Panc1 (cell line): ENCODE measurements at places on chromosomes 7 and 10.

DNA sequence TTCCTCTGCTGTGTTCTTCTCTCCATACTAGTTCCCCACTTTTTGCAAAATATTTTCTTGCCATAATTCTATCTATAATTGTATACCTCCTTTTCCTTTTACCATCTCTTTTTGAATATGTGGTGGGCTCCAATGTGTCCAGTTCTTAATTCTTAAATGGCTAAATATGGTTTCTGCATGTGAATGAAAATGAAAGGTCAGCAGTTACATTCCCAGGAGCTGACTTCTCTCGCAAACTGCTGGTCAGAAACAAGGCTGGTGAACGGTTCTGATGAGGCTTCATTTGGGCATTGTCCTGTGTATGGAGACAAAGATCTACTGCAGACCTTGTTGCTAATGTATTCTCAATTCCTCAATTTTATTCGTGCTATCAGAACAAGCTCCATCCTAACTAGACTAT is 309.2 kb downstream of the SNX13 start:
- no peaks in the 10 kb centered on the region for H3K4me1 ChIP-seq
- no peaks in the 10 kb centered on the region for H3K36me3 ChIP-seq
- DNase-seq, result no peak
- H3K27ac ChIP-seq, result no peak overlapping the region
- no peaks in the 10 kb centered on the region for H3K27me3 ChIP-seq

- H3K27ac ChIP-seq, result no peak overlapping the region
- H3K4me1 ChIP-seq, result no peaks in the 10 kb centered on the region
- no peak for DNase-seq
- H3K27me3 ChIP-seq, result no peaks in the 10 kb centered on the region
- no peaks in the 10 kb centered on the region for H3K36me3 ChIP-seq
- H3K4me3 ChIP-seq, result no peak overlapping the region
These were observed 204.3 kb downstream of the ARHGAP12 start for GRCh38 chr10:31724296-31724695.

DNA sequence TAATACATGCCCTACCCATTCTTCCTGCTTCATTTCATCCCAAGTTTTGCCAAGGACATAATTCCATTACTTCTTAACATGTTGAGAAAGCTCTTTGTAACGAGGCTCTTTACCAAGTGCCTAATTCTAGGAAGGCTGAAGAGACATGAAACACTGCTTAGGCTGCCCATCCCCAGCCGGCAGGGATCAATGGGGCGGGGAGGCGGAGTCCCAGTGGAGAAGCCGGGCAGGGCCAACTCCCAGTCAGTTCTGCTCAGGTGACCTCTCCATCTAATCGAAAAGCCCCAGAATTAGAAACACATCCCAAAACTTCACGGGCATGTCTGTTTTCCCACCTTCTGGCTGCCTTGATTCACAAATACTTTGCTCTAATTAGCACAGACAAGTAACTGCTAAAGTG is 89.5 kb upstream of the LYZL1 start:
- no peaks in the 10 kb centered on the region for H3K27me3 ChIP-seq
- H3K27ac ChIP-seq, result no peak overlapping the region
- DNase-seq, result no peak
- H3K36me3 ChIP-seq, result no peaks in the 10 kb centered on the region
- H3K4me1 ChIP-seq, result no peaks in the 10 kb centered on the region

GRCh38 chr10:100683545-100684300 is 61.7 kb upstream of the PAX2 start:
- H3K4me1 ChIP-seq, result 0 out of 2 replicates have a peak, but pooled peaks cover 7% of the 10 kb centered on the region
- DNase-seq, result no peak
- H3K27me3 ChIP-seq, result peaks cover 63% of the 10 kb centered on the region
- H3K27ac ChIP-seq, result no peak overlapping the region
- H3K4me3 ChIP-seq, result no peak overlapping the region
- no peaks in the 10 kb centered on the region for H3K36me3 ChIP-seq

GRCh38 chr10:14499601-14499904 is 168.8 kb upstream of the FRMD4A start:
- H3K27ac ChIP-seq, result no peak overlapping the region
- H3K27me3 ChIP-seq, result no peaks in the 10 kb centered on the region
- no peak for DNase-seq

DNA sequence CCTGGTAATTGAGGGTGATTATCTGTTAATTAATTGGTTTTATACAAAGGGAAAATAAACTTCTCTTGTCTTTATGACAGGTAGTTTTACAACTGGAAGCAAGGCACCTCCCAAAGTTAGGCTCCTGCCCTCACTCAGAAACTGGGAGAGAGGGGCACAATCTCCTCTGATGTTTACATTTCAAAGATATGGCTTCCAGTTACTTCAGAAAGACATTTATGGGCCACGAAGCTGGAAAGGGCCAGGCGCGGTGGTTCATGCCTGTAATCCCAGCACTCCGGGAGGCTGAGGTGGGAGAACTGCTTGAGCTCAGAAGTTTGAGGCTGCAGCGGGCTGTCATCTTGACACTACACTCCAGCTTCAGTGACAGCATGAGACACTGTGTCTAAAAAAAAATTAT is 115.6 kb upstream of the KMT2E start:
- no peak for DNase-seq
- no peaks in the 10 kb centered on the region; the same call in 1 of the 2 replicates for H3K27me3 ChIP-seq
- H3K4me1 ChIP-seq, result no peaks in the 10 kb centered on the region
- no peak overlapping the region for H3K27ac ChIP-seq
- no peaks in the 10 kb centered on the region for H3K36me3 ChIP-seq
- no peak overlapping the region for H3K4me3 ChIP-seq

DNA sequence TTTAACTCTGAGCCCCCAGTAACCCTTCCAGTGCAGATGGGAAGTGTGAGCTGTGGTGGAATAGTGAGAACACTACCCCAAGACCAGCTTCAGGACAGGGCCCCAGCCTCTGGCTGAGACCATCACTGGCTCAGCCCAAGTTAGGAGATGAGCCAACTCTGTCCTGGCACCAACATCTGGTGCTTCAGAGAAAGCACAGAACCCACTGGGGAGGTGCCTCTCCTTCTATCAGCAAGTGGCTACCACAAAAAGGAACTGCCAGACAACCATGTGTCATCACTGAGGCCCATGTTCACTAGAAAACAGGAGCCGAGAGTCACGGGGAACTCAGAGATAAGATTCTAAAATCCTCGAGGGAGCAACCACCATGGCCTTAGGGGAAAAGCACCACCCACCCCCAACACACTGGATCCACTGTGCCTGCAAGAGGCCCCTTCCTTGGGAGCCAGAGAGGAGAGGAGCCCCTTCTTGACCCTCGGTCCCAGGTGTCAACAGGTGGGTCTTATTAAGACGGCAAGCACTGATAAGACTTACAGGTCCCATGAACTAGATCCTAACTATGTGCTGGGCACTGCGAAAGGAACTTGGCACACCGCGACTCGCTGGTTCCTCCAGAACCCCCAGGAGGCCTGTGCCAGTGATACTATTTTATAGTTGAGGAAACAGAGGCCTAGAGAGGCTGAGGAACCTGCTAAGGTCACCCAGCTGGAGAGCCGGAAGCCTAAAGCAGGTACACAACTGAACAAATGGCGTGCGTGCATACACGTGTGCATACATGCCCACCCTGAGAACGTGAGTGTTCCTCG is 102.7 kb downstream of the FAM53B start:
- no peak overlapping the region for H3K27ac ChIP-seq
- H3K4me3 ChIP-seq, result no peak overlapping the region
- no peak for DNase-seq
- no peaks in the 10 kb centered on the region for H3K36me3 ChIP-seq

DNA sequence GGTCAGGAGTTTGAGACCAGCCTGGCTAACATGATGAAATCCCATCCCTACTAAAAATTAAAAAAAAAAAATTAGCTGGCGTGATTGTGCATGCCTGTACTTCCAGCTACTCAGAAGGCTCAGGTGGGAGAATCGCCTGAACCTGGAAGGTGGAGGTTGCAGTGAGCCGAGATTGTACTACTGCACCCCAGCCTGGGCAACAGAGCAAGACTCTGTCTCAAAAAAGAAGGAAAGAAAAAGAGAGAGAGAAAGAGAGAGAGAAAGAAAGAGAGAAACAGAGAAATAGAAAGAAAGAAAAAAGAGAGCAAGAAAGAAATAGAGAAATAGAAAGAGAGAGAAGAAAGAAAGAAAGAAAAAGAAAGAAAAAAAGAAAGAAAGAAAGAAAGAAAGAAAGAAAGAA is 292.8 kb upstream of the KLF6 start:
- no peak overlapping the region for H3K4me3 ChIP-seq
- DNase-seq, result no peak
- no peaks in the 10 kb centered on the region for H3K27me3 ChIP-seq
- no peaks in the 10 kb centered on the region for H3K36me3 ChIP-seq
- no peaks in the 10 kb centered on the region for H3K4me1 ChIP-seq
